ENCODE measurements at places on chromosomes 1 and 21. TPM values are rescaled to one million over a fixed set of nuclear protein-coding genes. Genes with fewer than 3 reads are reported as not detected.

Gene SPRR4
- polyA plus RNA-seq: not detected

Gene DNAH14
- polyA plus RNA-seq: 16.5 TPM

Gene FAM177B
- polyA plus RNA-seq: 0.08 TPM

Gene KCNK2
- polyA plus RNA-seq: 27.1 TPM

Gene ZNF683
- 0.14 TPM for polyA plus RNA-seq

Gene GIPC2
- 1.1 TPM for polyA plus RNA-seq

Gene SYT14
- polyA plus RNA-seq: 6.9 TPM

Gene ENTREP3
- polyA plus RNA-seq: 30.6 TPM
